Activated T-helper 1 cell treated with Interleukin-2 at 50 U/mL for 16 hours (primary cell): ENCODE measurements at places on chromosomes 1 and 21.
A peak's percentile ranks its signal among the peaks of the same experiment; 100 is the strongest.

GRCh38 chr1:161676441-161676840, 13.5 kb downstream of the FCGR2B start:
- no peak for DNase-seq

- DNase-seq = no peak
Observed at GRCh38 chr1:38115682-38116202, 69.1 kb upstream of the POU3F1 start.

- DNase-seq = no peak
Observed at GRCh38 chr1:112251766-112252506, 144.1 kb upstream of the CTTNBP2NL start.

- no peak for DNase-seq
Observed at GRCh38 chr1:78520216-78520615, 29.4 kb downstream of the PTGFR start.

DNA sequence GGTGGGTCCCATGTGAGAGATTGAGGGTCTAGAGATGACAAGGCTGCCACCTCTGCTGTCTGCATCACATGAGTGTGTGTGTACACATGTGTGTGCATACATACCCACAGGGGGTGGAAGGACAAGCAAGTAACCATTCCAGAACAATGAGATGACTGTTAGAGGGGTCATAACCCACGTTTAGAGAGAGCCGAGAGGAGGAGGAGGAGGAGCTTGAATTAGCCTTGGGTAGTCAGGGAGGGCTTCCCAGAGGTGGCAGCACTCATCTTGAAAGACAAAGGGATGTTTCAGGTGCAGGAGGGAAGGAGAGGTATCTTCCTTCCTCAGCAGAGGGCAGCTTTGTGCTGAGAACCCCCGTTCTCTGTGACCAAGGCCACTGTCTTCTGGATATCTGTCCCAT, 21.3 kb downstream of the TNFRSF1B start:
- no peak for DNase-seq

DNA sequence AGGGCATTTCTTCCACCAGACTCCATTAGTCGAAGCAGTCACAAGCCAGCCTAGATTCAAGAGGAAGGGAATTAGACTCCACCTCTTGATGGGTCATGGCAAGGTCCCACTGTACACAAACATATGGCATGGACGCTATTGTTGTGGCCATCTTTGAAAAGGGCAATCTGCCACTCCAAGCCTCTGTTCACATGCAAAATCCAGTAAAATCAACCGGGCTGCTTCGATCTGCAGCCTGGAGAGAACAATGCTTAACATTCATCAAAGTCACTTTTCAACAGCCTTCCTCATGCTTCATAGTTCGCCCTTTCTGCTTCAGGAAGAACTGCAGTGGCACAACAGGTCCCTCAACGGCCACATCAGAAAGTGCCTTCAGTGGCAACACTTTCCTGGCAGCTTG, 28.0 kb upstream of the GJB5 start:
- no peak for DNase-seq

DNA sequence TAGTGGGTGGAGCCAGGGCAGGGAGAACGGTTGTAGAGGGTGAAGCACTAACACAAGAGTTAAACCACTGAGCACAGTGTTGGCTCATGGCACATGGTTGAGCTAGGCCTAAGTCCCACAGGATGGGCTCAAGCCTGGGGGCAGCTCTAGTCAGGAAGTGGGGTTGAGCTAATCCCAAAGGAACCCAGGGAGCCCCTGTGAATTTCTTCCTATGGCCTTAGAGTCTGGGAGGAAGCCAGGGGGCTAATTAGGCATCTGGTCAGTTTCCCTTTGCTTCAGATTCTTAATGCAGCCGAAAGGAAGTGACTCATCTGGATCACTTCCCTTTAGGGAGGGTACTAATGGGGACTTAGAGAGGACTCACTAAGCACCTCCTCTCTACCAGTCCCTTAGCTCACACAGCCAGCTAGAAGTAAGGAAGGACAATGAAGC, 10.1 kb downstream of the CFAP45 start:
- DNase-seq = no peak

- DNase-seq = no peak
Observed at GRCh38 chr1:77430966-77431690, 149.3 kb downstream of the AK5 start.

DNA sequence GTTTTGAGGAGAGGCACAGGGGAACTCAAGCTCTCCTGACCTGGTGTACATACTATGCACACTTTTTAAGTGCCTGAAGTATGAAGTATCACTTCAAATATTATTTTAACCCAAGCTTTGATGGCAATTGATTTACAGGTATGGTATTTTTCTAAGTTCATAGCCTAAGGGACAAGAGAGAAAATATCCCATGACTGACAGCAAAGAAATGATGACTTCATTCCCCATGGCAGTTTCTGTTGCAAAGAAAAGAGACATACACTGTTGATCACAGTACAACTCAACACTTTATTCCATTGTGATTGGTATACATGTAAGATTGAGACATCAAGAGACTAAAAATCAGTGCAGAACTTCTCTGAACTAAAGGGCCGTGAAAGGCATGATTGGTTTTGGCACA, 41.8 kb upstream of the BCL10 start:
- DNase-seq = no peak

- no peak for DNase-seq
Observed at GRCh38 chr1:151713044-151713443, 3.6 kb downstream of the CELF3 start.

DNA sequence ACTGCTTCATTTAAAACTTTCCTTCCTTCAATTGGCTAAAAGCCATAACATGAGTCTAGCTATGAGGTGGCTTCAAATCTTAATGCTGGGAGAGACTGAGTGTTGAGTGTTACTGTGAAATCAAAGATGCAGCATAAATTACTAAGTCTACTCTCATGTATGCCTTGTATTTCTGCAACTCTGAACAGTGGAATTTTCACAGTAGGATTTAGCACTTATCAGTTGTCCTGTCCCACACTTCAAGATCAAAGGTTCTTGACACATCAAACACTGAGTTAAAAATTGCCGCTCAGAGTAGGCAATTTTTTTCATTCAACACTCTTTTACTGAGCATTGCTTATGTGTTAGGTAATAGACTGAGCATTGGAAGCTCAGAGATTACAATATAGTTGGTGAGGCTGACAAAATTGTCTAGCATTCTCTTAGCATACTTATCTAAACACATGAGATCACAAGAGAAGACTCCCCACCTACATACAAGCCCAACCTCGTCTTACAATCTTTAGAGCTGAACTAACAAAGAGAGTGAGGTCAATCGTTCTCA, 56.4 kb upstream of the ADORA3 start:
- DNase-seq = no peak

- no peak for DNase-seq
Observed at GRCh38 chr1:51293898-51294515, 36.4 kb downstream of the TTC39A start.

- DNase-seq = no peak
Observed at GRCh38 chr1:69081668-69082067, 486.1 kb upstream of the LRRC7 start.

DNA sequence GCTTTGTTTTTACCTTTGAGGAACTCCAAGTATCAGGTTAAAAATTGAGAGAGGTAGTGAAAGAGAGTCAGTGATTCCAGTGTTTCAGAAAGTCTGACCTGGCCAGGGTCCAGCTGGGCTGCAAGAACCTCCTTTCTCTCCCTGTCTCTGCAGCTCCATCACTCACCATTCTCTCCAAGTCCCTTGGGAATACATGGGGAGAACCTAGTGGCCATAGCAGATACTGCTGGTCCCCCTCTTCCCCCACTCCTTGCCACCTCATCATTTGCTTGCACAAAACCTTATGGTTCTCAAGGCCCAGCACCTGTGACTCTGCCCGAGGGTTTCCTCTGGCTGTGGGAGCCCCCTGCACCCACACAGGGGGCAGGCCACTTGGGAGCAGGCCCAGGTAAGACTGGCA, 279.5 kb downstream of the KIF26B start:
- no peak for DNase-seq

DNA sequence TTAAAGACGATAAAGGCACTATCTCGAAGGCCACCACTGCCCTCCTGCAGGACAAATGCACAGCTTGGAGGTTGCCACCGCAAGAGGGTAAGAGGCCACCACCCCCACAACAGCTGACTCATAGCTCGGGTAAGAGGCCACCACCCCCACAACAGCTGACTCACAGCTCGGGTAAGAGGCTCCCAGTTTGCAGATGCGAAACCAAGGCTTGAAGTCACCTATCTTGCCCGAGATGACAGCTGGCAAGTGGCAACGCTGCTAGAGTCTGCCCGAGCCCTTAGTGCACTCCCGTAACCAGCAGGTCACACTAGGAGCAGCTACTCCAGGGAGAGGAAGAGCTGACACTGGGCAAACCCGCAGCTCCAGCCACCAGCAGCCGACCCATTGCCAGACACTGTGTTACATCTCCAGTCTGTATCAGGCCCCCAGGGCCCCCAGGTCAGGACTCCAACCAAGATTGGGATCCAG, 17.1 kb upstream of the SPSB1 start:
- DNase-seq = peak; percentile 27

DNA sequence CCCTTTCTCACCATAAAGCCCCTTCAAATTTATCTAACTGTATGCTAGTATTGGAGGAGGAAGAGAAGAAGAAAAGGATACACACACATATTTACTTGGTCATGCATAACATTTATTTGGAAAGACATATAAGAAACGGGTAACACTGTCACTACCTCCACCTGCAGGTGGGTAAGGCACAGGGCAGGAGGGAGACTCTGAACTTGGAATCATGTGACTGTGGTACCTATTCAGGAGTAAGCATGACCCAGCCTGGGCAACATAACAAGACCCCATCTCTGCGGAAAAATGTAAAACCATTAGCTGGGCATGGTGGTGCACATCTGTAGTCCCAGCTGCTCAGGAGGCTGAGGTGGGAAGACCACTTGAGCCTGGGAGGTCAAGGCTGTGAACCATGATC, 1.4 kb upstream of the PADI6 start:
- DNase-seq = no peak

DNA sequence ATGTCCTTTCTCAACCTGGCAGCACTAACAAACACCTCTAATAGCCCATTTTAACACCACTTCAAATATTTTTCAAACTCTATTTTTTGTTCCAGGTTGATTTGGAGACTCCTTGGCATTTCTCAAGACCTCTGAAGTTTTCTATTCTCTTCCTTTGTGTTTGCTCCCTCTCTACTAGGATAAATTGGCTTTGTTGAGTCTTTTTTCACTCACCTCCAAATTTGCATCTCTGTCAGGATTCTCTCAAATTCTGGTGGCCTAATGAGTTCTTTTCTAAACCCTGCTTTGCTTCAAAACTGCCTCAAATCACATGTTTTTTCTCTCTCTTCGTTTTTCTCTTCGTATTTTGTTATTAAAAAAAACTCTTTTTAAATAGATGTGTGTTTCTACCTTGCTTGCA, 582.2 kb upstream of the ADGRL4 start:
- DNase-seq = no peak

- no peak for DNase-seq
Observed at GRCh38 chr1:77047978-77048614, 171.1 kb downstream of the PIGK start.

DNA sequence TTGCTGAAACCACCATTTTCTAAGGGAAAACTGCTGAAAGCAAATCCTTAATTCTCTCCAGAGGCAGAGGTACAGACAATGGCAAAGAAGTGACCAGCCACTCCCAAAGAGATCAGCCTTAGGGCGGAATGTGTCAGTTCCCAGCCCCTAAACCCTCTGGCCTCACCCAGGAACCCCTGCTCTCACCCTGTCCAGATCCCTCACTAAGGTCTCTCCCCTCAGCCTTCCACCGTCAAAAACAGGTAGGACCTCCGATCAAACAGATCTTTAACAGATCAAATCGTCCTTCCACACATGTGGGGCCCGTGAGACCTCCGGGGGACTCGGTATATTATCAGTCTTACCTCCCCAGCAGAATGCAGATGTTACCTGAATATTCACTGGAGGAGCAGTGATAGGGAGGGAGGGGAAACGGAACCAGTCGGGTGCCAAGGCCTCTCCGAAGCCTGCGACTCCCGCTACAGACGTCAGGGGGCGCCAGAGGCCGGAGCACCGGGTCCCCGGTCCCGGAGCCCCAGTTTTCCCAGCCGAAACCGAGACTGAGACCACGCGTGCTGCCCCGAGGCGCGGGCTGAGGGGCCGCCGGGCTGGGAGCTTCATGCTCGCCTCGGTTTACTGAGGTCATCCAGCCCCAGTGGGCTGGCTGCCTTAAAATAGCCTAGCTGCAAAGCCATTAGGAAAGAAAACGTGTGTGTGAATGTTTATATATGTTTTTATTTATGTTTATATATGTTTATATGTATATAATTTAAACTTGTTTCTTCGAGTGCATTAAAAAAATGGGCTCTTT, 23.6 kb downstream of the GPA33 start:
- peak; percentile 60 for DNase-seq

- DNase-seq = no peak
Observed at GRCh38 chr1:203153051-203153988, 22.3 kb downstream of the MYBPH start.

DNA sequence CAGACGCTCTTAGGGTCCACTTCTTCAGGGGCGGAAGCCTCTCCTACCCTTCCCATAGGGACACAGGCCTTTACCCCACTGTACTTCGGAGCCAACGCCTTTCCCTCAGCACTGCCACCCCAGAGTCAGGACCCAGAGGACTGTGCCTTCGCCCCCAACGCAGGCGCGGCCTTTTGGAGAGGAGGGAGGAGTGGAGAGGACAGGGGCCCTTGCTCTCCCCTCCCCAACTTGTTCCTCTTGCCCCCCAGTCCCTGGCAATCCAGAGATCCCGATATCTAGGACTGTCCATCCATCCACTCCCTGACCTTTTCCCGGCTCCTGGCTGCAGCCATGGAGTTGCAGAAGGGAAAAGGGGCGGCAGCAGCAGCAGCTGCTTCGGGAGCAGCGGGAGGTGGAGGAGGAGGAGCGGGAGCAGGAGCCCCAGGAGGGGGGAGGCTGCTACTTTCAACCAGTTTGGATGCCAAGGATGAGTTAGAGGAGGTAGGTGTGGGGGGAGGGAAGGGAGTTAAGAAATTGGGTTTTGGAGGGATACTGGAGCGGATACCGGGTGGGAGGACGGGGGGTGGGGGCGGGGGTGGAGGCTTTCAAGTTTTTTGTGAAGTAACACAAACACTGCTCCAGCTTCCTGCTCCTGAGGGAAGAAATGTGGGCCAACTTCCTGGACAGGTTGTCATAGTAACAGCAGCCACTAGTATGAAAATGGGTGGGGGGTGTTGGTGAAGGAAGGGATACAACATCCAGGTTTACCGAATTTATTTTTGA, 636 bp downstream of the INTS3 start:
- DNase-seq = peak; percentile 13

GRCh38 chr1:54795356-54795665, 5.8 kb downstream of the TTC22 start:
- DNase-seq = no peak
